Activated T-cell treated with anti-CD3 and anti-CD28 coated beads for 24 hours (primary cell): ENCODE measurements at places on chromosomes 7 and 10.

- no peak for DNase-seq
These were observed 80.8 kb upstream of the MKX start for GRCh38 chr10:27826369-27826768.

GRCh38 chr7:121372376-121373010, 23.6 kb downstream of the FAM3C start:
- DNase-seq, result no peak

GRCh38 chr10:63105225-63106110, 27.7 kb upstream of the NRBF2 start:
- DNase-seq, result no peak

GRCh38 chr10:112778579-112778978, 171.5 kb upstream of the TCF7L2 start:
- no peak for DNase-seq

DNA sequence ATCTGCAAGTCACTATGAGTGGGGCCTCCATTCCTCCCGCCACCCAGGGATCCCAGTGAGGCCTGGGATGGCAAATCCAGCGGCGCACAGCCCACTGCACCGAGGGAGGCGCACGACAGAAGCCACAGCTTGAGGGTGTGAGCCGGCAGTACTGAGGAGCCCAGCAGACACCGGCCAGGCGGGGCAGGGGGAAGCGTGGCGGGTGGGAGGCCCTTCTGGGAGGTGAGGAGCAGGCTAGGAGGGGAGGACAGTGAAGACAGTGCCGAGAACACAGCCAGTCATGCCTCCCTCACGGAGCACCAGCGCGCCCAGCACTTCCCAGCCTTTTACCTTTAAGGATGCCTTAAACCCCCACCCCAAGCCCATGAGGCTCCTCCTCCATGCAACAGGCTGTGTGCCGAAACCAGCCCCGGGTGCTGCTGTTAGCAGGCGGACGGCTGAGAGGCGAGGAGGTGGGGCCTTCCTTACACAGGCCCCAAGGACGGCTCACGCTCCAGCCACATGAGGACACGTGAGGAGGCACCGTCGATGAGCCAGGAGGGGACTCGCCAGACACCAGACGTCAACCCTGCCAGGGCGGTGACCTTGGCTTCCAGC, 258.5 kb downstream of the PTPRN2 start:
- no peak for DNase-seq

DNA sequence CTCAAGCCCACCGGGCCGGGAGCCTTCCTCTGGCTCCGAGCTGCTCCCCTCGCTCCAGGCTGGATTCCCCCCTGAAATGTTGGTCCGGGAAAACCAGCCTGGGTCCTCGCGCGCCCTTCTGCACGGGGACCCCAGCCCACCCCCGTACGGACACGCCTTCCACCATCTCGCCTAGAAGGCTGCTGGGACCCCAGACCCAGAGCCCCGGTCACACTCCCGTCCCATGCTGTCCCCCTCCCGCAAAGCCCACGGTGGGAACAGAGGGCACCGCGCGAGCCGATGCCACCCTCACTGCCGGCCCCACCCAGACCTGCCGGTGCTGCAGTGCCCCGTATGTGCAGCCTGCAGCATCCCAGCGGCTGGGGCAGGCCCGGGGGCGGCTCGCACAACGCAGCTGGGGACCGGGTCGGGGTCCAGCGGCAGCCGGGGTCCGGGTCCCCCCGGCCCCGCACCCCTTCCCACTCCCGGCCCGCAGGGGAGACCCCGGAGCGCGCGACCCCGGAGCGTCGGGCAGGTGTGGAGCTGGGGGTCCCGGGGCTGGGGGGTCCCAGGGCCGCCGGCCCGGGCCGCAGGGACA, 871 bp downstream of the SPOCK2 start:
- DNase-seq, result no peak

DNA sequence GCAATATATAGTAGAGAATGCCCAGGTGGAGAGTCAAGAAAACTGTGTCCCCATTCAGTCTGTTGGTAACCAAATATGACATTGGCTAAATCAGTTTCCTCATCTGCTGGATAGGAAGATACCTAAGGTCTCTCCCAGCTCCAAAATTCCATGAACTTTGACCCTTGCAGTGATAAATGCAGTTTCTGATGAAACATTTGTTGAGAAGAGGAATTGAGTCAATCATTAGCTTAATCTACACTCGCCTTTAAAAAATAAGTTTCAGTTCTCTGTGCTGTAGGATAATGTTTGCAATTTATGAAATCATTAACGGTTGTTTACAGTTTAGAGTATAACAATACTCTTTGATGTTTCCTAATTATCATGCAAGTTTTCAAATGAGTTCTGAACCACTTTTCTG, 38.0 kb upstream of the SLC25A13 start:
- DNase-seq, result no peak

GRCh38 chr7:47239931-47240421, 341.9 kb downstream of the TNS3 start:
- DNase-seq, result no peak

DNA sequence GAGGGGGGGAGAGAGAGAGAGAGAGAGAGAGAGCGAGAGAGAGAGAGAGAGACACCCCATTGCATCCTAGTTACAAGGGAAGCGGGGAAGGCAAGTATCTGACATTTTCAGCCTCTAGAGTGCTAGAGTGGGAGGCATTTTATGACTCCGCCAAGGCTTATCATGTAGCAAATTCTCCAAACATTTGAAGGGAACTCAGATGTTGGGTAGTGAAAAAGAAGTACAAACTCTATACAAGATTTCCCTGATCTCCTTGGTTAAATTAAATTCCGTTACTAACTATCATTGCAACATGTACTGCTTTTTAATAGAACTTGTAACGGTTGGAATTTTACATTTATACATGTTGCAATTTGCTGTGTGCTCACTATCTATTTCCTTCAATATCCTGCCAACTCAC, 83.4 kb upstream of the FAM3C start:
- no peak for DNase-seq

DNA sequence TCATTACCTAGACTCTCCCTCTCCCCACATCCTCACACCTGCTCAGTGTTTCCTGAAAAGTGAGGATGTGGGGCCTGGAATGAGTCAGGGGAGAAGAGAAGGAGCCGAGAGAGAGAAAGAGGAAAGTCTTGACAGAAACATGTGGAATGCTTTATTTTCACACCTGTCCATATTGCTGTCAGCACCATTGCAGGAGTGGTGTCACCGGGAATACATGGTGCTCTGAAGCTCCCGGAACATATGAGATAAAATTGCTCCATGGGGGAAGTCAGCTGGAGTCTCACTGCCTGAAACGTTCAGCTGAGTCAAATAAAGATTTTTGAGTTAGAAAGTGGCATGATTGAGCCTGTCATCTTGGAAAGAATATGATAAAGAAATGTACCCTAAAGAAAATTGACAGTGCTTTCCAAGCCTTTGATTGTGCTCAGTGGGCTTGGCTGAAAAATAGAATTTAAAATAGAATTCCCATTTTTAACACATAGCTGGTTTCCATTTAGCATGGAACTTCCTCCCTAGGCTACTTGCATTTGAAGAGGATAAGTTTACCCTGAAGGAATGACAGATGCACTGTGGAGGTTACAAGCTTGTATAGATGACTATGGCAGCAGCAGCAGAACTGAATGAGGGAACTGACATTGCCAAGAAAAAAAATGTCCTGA, 182.4 kb downstream of the PCLO start:
- no peak for DNase-seq

DNA sequence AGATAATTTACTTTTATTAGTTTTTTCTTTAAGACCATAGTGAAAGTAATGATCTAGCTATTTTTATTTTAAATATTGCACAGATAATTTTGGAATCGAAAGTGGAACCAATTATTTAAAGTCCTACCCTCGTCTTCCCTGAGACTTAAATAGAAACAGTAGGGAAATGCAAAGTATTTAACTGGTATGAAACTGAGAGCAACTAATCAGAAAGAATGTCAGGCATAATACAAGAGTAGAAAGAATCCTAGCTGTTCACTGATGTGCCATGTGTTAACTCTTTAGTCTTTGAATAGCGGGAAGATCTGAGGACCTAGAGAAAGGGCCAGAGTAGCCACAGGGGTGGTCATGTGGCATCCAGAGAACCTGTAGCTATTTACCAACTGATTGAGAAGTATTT, 630.0 kb downstream of the NRG3 start:
- no peak for DNase-seq

DNA sequence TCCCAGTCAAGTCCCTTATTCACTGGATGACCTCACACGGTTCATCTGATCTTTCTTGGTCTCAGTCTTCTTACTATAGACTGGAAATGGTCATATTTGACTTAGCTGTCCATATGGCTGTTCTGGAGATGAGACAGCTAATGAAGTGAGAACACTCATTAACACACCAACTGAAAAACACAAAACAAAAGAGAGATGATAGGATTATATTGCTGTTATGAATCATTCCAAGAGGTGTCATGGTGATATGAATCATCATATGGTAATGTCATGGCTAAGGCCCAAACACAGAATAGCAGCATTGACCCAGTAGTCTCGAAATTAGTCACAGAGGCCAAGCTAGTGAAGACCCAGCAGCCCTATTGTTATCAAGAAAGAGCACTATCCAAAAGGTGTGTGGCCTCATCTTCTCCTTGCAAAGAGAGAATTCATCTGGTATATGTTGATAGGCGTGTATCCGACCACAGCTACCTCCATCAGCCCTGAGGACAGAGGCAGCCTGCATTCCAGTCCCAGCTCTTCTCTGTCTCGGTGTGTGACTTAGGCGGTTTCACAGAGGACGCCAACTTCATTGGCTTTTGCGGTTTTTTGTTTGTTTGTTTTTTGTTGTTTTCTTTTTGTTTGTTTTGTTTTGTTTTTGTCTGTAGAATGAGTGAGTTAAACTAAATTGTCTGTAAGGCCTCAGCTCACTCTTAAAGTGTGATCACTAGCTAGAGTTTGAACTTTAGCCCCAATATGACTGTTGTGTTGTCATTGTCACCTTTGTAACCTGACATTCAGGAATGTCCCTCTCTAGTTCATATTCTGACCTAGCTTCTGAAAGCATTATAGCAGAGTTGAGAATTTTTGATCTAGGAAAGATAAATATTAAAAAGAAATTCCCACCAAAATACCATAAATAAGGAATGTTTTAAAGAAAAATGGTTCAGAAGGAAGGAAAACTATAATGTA, 97.4 kb upstream of the PDCD4 start:
- peak; percentile 37 for DNase-seq

DNA sequence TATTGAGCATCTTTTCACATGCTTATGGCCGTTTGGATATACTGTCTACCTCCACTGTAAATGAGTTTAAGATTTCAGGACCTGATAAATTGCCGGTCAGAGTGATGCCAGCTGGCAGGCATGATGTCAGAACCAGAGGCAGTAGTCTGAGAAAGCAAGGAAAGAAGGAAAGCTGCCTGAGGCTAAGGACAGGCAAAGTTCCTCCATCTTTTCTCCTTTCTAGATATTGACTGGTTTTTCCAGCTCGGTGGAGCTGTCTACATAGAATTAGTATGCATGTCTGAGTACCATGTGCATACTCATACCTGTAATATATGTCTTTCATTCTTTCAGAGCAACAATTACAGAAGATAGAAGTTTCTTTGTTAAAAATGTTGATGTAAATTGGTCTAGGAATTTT, 52.3 kb downstream of the CDCA7L start:
- DNase-seq, result no peak

DNA sequence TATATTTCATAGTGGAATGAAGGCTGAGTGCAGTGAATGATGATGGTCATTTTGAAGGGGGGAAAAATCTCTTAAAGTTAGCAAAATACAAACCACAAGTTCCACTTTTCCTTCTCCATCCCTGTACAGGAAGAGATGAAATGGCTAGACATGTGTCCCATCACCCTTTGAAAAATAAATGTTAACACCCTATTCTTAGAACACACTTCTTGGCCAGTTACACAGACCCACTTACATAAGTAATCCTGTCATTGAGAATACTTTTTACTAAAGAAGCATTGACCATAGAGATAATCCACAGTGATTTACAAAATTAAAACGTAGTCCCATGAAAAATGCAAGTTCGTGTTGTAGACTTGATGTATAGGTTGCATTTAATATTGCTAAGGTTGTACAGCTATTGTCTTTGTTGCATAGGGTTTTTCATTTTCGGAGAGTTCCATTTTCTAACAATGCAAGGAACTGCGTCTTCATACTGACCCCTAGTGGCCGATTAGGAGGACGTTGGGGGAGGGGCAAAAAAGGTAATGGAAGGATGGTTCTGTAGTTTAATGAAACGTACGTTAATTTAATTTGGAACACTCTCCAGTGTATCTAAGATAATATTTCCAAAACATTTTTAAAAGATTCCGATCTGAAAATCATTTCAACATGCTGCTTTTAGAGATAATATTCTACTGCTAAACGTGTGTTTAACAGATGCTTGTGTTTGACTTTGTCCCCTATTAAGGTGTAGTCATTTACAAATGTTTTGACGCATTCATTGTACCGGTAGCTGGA, 60.9 kb downstream of the ARMC3 start:
- peak; percentile 72 for DNase-seq

DNA sequence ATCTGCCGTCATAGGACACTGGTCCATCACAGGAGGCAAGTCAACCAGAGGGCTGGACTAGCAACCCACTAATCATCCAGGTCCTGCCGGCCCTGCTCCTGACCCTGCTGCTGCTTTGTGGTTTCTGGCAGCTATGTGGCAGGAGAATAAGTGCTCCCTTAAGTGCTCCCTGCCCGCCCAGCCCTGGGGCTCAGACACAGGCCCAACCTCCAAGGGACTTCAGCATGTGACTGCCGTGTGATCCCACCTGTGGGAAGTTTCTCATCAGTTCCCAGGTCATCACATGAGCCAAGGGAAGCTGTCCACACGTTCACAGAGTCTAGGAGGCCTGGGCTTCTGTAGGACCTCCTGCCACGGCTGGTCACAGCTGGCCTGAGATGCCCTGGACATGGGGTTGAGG, 34.2 kb upstream of the ZNF488 start:
- no peak for DNase-seq

- no peak for DNase-seq
These were observed 681 bp upstream of the SPOCK2 start for GRCh38 chr10:72088889-72089575.

DNA sequence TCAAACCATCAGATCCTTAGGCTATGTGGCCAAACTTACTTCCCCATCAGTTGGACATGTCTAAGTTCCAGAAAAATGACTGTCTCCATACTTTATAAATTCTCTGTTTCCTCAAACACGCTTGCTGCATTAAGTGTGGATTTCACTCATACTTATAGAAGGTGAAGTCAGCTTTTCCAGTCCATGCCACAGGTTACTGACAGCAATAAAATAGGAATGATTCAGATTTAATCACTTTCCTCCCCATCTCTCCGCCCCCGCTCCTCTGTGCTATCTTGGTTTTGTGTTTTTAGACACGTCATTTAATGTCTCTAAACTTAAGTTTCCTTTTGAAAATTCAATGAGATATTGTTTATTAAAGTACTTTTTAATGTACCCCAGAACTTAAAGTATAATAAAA, 1098.0 kb upstream of the C7orf33 start:
- DNase-seq, result no peak

GRCh38 chr10:99560277-99561126, 27.8 kb downstream of the NKX2-3 start:
- DNase-seq, result peak; percentile 24

- no peak for DNase-seq
These were observed 48.3 kb upstream of the NRBF2 start for GRCh38 chr10:63084690-63085382.

DNA sequence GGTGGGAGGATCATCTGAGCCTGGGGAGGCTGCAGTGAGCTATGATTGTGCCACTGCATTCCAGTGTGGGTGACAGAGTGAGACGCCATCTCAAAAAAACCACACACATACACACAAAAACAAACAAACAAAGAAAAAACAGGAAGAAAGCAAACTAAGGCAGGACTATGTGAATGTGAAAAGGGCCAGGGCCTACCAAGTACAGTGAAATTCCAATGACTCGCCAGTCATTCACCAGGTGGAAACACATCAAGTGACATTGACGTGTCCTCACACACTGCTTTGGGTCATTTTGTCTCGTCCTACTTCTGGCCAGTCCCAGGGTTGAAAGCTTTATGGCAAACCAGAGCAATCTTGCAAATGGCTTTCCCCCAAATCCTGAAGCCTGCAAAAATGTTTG, 79.9 kb downstream of the HIP1 start:
- no peak for DNase-seq
